T-cell (primary cell): ENCODE measurements at places on chromosomes 11 and 22.

DNA sequence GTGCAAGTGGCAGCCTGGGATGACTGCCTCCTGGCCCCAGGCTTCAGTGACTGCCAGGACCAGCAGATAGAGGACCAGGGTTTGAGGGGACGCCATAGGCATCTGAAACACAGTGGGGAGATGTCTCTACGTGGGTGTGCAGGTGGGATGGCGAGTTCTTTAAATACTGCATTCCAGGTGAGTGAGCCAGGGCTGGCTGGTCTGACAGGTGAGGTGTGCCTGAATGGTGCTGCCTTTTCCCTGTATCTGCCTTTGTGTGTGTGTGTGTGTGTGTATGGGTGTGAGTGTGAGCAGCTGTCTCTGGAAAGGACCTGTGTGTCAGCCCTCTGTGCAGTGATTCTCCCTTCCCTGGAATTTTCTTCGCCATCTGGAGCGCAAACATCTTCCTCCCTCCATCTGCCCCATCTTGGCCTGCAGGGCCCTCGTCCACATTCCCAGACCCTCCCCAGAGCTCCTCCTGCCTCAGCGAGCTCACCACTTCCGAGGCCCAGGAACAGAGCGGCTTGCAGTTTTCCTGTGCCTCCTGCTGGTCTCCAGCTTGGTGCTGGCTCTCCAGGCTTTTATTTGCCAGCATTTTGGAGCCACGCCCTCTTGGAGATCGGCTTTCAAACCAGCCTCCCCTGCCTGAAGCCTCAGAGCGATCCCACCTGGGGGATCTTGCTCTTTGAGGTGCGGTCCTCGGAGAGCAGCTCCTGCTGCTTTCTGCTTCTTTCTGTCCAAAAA, at the start of gene GPHA2:
TSS of gene GPHA2 (minus strand) at position 535 of the 723 bp plus-strand sequence. CDS start at position 102, 433 bp downstream.
- DNase-seq = no peak

GRCh38 chr11:57263351-57263750, 26.3 kb upstream of the APLNR start:
- no peak for DNase-seq

DNA sequence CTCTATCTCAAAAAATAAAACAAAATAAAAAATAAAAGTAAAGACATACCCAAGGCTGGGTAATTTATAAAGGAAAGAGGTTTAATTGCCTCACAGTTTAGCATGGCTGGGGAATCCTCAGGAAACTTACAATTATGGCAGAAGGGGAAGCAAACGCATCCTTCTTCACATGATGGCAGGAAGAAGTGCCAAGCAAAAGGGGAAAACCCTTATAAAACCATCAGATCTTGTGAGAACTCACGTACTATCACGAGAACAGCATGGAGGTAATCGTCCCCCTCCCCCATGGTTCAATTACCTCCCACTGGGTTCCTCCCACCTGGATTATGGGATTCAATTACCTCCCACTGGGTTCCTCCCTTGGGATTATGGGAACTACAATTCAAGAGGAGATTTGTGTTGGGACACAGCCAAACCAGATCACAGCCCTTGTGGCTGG, 8.3 kb upstream of the SSTR3 start:
- no peak for DNase-seq

DNA sequence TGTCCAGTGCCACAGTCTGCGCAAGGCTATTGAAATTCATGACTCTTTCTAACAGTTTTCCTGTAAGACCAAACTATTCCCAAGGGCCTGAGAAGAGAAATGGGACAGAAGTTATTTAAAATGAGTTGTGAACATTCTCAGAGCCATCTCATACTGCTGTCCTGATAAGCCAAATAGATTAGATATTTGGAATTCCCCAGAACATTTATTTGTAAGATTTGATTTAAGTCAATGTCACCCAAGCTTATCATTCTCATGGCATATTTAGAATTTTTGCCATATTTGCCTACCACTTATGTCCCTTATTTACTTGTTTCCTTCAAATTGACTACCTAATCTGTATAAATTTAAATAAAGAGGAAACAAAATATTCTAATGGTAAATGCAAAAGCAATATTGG, 82.4 kb downstream of the NAV2 start:
- DNase-seq = no peak

DNA sequence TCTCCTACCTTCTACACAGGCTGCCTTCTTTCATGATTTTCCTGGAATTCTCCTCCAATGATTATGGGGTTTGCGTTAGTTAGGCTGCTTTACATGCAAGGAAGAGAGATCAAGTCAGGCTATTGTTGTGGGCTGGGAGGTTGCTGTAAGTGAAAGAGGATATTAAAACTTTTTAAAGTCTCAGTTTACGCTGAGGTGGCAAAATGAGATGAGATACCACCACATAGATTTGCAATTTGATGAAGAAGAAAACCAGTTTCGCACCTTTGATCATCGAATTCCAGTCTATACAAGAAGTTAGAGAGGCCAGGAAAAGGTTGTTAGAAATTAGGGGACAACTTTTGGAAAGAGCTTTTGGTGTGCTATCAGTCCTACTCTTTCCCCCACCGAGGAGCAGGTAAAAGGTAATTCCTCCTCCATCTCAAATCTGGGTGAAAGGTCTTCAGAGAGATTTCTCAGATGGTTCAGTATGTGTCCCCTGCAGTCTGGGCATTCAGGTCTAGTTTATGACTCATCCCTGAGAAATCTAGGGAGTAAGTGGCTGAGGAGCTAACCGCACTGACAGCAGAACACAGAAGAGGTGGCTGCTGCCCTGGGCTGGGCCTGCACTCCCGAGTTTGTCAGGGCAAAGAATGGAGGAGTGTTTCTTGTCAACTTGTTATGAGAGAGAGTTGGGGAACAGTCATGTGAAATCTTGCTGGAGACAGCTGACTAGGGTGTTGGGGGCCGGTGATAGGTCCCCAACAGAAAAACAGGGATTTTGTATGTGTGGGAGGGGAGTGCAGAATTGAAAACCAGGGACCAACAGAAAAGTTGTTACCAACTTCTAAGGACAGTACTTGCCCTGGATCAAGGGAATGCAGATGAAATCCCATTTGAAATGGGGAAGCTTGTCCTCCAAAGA, 34.7 kb downstream of the CCDC83 start:
- DNase-seq = no peak

GRCh38 chr22:43885319-43885671, 6.5 kb downstream of the PNPLA5 start:
- no peak for DNase-seq

DNA sequence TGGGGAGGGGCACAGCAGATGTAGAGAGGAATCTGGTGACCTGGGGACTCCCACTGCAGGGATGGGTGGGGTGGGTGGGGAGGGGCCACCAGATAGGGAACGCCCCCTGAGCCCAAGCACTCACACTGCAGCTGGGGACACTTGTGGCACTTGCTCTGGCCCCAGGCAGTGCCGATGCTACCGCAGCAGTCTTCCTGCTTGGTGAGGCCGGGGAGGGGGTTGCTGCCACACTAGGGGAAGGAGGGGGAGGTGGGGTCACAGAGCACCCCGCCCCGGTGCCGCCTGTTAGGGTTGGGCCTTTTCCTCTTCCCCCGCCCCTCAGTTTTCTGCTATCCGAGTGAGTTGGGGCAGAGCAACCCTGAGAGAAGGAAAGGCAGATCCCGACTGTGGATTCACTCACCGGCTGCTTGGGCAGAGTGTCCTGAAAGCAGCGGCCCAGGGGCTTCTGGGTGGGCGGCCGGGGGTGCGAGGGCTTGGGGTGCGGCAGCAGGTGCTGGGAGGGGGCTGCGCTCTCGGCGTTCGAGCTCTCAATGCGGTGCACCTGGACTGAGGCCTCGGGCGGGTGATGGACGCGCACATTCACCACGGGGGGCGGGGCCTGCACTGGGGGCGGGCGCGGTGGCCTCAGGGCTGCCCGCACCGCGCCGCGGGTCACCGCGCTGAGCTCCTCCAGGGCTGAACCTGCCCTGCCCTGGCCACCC, 4.7 kb downstream of the LTBP3 start:
- DNase-seq = peak; percentile 79

- DNase-seq = no peak
Measured at GRCh38 chr11:110716361-110716760, 4.1 kb upstream of the ARHGAP20 start.

DNA sequence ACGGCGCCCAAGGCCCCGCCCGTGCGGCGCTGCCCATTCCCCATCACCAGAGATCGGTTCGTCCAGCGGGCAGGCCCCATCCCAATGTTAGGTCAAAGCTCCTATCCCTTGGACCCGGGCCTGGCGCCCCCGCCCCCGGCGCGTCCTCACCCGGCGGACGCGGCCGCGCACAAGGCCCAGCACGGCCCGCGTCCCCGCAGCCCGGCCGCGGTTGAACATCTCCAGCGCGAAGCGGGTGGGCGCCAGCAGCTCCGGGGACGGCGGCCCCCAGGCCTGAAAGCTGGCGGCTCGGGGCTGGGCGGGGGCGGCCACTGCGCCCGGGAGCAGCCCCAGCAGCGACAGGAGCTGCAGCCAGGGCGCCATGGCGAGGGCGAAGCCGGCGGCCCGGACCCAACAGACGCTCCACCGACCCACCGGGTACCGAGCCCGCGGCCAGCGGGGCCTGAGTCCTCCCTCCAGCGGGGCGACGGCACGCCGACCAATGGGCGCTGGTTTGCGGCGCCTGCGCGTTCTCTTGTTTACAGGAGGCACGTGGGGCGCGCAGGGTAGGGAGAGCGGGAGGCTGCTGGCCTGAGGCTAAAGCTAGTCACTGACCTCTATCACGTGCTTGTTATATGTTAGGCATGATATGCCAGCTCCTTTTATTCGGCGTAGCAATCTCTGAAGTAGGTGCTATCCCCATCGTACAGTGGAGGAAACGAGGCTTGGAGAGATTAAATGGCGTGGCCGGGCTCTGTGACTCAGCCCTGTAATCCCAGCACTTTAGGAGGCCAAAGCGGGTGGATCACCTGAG, at the start of gene CTSF:
TSS of gene CTSF (minus strand) at position 483 of the 793 bp plus-strand sequence. CDS start at position 363, 120 bp downstream.
- peak; percentile 63 for DNase-seq

- no peak for DNase-seq
Measured at GRCh38 chr11:28539239-28540030, 431.2 kb downstream of the METTL15 start.

DNA sequence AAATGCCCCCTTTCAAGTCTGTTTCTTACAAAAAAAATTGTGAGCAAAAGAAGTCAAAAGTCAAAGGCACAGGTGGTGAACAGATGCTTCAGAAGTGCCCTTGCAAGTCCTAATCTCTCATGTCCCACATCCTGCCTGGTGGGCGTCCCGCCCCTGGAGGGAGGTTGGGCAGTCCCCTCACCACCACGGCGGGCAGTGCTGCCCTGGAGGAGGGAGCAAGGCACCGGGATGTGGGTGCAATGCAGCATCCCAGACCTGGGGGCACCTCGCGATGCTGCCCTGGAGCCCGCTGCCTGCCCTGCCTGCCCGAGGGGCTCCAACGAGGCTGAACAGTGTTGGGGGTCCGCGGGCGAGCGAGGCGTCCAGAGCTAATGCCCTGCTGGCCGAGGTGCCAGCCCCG, 15.9 kb downstream of the MRGPRG start:
- peak; percentile 24 for DNase-seq

DNA sequence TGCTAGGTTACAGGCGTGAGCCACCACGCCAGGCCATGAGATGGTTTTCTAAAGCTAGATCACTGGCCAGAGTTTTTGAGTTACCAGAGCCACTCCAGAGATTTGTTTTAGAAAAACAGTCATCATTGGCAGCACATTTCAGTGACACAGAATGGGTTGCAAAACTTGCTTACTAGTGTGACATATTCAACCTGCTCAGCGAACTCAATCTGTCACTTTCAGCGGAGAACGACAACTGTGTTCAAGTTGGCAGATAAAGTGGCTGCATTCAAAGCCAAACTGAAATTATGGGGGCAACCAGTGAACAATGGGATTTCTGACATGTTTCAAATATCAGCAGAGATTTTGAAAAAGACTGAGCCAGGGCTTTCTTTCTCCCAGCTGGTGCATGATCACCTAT, 456.3 kb upstream of the ISX start:
- no peak for DNase-seq

DNA sequence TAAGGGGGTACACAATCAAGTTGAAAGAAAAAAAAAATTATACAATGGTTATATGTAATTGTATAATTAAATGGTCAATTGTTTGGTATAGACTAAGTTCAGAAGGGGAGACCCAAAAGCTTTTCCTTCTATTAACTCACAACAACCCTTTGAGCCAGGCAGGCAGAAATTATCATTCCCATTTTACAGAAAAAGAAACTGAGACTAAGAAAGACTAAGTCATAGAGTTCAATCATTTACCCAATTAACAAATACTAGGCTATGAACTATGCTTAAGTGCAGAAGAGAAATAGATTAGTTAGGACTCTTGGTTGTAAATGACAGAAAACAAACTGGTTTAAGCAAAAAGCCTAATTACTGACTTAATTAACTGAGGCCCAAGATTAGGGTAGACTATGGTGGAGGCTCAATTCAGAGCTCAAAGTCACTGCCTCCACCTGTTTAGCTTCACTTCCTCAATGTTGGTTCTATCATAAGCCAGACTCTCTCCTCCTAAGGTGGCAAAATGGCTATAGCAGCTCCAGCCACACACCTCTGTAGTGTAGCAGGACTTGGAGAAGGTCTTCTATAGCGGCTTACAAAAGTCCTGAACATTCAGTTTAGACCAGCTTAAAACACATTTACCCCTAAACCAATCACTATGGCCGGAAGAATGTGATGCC, 34.2 kb downstream of the FAM168A start:
- DNase-seq = no peak

DNA sequence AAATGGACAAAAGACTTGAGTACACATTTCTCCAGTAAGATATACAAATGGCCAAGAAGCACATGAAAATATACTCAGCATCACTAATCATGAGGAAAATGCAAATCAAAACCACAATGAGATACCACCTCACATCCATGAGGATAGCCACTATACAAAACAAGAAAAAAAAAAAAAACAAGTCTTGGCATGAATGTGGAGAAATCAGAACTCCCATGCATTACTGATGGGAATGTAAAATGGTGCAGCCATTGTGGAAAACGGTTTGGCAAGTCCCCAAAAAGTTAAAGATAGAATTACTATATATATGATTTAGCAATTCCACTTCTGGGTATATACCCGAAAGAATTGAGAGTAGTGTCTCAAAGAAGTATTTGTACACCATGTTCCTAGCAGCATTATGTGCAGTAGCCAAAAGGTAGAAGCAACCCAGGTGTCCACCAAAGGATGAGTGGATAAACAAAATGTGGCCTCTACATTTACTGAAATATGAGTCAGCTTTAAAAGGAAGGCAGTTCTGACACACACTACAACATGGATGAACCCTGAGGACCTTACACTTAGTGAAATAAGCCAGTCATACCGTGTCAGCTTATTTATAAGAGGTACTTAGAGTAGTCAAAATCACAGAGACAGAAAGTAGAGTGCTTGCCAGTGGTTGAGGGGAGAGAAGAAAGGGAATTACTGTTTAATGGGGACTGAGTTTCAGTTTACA, 146.3 kb downstream of the WNT7B start:
- DNase-seq = no peak

GRCh38 chr22:39956932-39957664, 3.1 kb upstream of the TMA7B start:
- no peak for DNase-seq
